Breast epithelium (tissue), 4 donors: ENCODE measurements at places on chromosomes 6 and 20. TPM values are rescaled to one million over a fixed set of nuclear protein-coding genes. Genes with fewer than 3 reads are reported as not detected.

GRCh38 chr6:144893680-144894151 lies 608.6 kb downstream of the UTRN start:
- H3K36me3 ChIP-seq = no peaks in the 10 kb centered on the region
- no peak for DNase-seq
- H3K4me1 ChIP-seq = no peaks in the 10 kb centered on the region

GRCh38 chr6:6712449-6713403 lies 124.2 kb downstream of the LY86 start:
- no peak overlapping the region for H3K27ac ChIP-seq
- DNase-seq = no peak
- no peaks in the 10 kb centered on the region for H3K4me1 ChIP-seq
- H3K27me3 ChIP-seq = no peaks in the 10 kb centered on the region
- H3K4me3 ChIP-seq = no peak overlapping the region

GRCh38 chr6:106560996-106561685 lies 68.2 kb downstream of the RTN4IP1 start:
- H3K27me3 ChIP-seq = no peaks in the 10 kb centered on the region
- no peaks in the 10 kb centered on the region for H3K36me3 ChIP-seq
- DNase-seq = no peak
- no peaks in the 10 kb centered on the region for H3K4me1 ChIP-seq

DNA sequence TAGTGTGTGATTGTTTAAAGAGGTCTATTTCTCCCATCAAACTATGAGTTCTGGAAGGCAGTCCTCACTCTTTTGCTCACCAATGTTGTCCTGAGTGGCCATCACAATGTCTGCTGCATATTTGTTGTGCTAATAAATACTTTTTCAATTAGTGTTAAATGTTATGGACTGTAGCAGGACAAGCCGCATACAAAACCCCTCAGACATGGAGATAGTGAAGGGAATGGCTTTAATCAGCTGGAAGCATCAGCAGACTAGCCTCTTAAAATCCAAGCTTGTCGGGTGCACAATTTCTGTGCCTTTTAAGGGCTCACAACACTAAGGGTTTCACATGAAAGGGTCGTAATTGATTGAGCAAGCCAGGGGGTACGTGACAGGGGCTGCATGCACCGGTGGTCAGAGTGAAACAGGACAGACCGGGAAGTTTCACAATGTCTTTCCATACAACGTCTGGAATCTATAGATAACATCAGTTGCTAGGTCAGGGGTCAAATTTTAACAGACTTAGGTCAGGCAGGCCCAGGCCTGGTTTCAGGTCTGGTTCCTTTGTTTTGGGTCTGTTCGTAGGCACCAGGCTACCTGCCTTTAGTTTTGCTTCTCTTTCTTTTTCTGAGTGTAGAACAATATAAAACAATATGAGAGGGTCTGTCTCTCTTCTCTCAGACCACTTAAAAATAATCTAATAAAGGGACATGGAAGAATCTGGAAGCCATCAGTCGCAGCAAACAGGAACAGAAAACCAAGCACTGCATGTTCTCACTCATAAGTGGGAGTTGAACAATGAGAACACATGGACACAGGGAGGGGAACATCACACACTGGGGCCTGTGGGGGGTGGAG lies 327.6 kb upstream of the HTR1E start:
- DNase-seq = no peak
- no peak overlapping the region for H3K4me3 ChIP-seq
- H3K4me1 ChIP-seq = no peaks in the 10 kb centered on the region

DNA sequence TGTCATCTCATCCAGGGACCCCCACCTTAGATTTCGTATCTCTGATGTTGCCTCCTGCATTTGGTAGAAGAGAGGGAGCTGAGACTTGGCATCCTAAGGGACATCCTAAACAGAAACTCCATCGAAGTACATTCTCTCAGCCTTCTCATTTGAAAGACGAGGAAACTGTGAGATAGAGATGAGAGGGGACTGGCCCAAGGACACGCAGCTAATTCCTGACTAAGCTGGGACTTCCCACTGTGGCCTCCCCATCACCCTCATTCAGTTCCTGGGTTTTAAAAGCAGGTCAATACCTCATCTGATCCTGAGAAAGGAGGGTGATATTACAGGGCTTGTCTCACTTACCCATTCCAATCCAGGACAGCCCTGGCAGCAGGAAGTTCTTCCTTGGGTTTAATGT lies 855 bp upstream of the WFDC5 start:
- no peaks in the 10 kb centered on the region for H3K4me1 ChIP-seq
- H3K27me3 ChIP-seq = no peaks in the 10 kb centered on the region
- no peak overlapping the region for H3K4me3 ChIP-seq
- no peaks in the 10 kb centered on the region for H3K36me3 ChIP-seq
- no peak overlapping the region for H3K27ac ChIP-seq
- DNase-seq = no peak

GRCh38 chr20:59616306-59616705 lies 12.0 kb downstream of the PHACTR3 start:
- peaks cover 37% of the 10 kb centered on the region for H3K27me3 ChIP-seq
- H3K27ac ChIP-seq = no peak overlapping the region
- DNase-seq = no peak
- H3K36me3 ChIP-seq = no peaks in the 10 kb centered on the region

GRCh38 chr6:34317172-34317477 lies 68.3 kb upstream of the SMIM29 start:
- no peak overlapping the region for H3K27ac ChIP-seq
- no peaks in the 10 kb centered on the region for H3K4me1 ChIP-seq
- no peaks in the 10 kb centered on the region for H3K36me3 ChIP-seq
- H3K27me3 ChIP-seq = no peaks in the 10 kb centered on the region
- H3K4me3 ChIP-seq = no peak overlapping the region
- DNase-seq = no peak

GRCh38 chr20:63706027-63706695 lies 1.6 kb downstream of the ARFRP1 start:
- H3K4me1 ChIP-seq = peaks cover 7% of the 10 kb centered on the region
- H3K4me3 ChIP-seq = peak overlapping the region; percentile 93
- peak overlapping the region; percentile 92 for H3K27ac ChIP-seq
- DNase-seq = no peak
- no peaks in the 10 kb centered on the region for H3K27me3 ChIP-seq

RAET1L gene
- total RNA-seq = not detected

CDKN1A gene
- total RNA-seq = 143 TPM

C6orf15 gene
- total RNA-seq = not detected

CRISP3 gene
- 9.2 TPM for total RNA-seq
